ENCODE measurements at places on chromosomes 7 and 10.

- H3K4me3 ChIP-seq: peak overlapping the region; percentile 44
- peak overlapping the region; percentile 6 for H3K27ac ChIP-seq
- H3K36me3 ChIP-seq: no peaks in the 10 kb centered on the region
- no peaks in the 10 kb centered on the region for H3K27me3 ChIP-seq
Measured at GRCh38 chr7:138002828-138003189, 923 bp upstream of the CREB3L2 start.

- DNase-seq: peak; percentile 88
- no peaks in the 10 kb centered on the region for H3K4me1 ChIP-seq
- no peaks in the 10 kb centered on the region for H3K27me3 ChIP-seq
- H3K27ac ChIP-seq: peak overlapping the region; percentile 28
Measured at GRCh38 chr7:157690833-157691585, 354.2 kb downstream of the DNAJB6 start.

GRCh38 chr7:99365318-99366141 is 9.0 kb upstream of the ARPC1B start:
- no peaks in the 10 kb centered on the region for H3K27me3 ChIP-seq
- no peak for DNase-seq
- no peak overlapping the region for H3K27ac ChIP-seq
- no peaks in the 10 kb centered on the region for H3K4me1 ChIP-seq
- no peak overlapping the region for H3K4me3 ChIP-seq

- no peaks in the 10 kb centered on the region for H3K36me3 ChIP-seq
- H3K27ac ChIP-seq: no peak overlapping the region
- H3K4me1 ChIP-seq: peaks cover 7% of the 10 kb centered on the region
Measured at GRCh38 chr10:71520042-71520441, 123.3 kb downstream of the CDH23 start.

GRCh38 chr10:35765066-35765527 is 123.0 kb upstream of the FZD8 start:
- no peaks in the 10 kb centered on the region for H3K27me3 ChIP-seq
- no peak overlapping the region for H3K4me3 ChIP-seq
- no peaks in the 10 kb centered on the region for H3K4me1 ChIP-seq
- H3K36me3 ChIP-seq: no peaks in the 10 kb centered on the region
- no peak for DNase-seq

DNA sequence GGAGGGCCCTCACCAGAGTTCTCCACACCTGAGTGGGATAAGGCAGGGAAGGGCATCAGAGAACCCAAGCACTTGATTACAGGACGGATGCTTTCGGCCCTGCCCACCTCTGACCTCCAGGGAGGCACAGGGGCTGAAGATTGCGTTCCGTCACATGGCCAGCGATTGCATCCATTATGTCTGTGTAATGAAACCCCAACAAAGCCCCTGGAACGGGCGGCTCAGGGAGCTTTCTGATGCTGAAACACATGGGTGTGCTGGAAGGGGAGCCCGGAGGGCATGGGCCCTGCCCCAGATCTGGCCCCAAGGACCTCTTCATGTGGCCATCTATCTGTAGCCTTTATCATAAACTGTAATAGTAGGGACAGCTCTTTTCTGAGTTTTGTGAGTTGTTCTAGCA is 117.2 kb downstream of the PTPN20 start:
- no peak for DNase-seq
- H3K27ac ChIP-seq: no peak overlapping the region
- no peaks in the 10 kb centered on the region for H3K27me3 ChIP-seq
- no peak overlapping the region for H3K4me3 ChIP-seq

DNA sequence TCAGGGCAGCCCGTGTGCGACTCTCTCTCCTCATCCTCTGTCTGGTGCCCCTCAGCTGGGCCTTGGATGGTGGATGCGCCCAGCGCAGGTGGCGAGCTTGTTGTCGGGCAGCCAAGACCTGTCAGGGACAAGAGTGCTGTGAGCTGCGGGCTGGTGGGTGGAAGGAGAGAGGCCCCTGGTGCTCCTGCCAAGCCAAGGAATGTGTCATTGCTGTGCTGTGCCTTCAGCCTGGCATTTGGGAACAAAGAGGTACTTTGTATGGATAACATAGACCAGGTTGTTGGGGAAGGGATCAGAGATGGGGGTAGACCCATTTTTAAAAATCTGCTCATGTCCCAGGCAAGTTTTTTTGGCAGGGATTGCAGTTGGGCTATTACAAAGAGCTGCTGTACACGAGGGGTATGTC is 120.9 kb downstream of the PKD1L1 start:
- no peaks in the 10 kb centered on the region for H3K36me3 ChIP-seq
- H3K4me3 ChIP-seq: no peak overlapping the region
- H3K27me3 ChIP-seq: no peaks in the 10 kb centered on the region
- H3K27ac ChIP-seq: no peak overlapping the region
- peaks cover 6% of the 10 kb centered on the region for H3K4me1 ChIP-seq

DNA sequence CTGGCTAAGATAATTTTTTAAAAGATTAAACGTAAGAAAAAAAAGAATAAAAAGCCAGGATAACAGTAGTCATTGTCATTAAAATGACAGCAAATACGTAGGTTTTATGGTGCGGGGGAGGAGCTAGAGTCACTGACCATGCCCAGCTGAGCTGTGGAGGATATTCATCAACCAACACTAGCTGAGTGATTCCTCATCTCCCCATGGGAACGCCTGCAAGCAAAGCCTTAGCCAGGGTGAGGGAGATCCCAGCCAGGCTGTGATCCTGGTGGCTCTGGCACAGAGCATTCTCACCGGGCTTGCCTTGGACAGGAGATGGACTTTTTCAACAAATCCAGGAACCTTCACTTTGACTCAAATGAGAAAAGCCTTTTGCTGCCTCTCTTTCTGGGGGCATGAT is 94.2 kb downstream of the HIP1 start:
- H3K27me3 ChIP-seq: no peaks in the 10 kb centered on the region
- H3K27ac ChIP-seq: no peak overlapping the region
- no peak overlapping the region for H3K4me3 ChIP-seq
- DNase-seq: no peak

GRCh38 chr10:25493122-25493893 is 318.5 kb downstream of the GPR158 start:
- H3K27ac ChIP-seq: no peak overlapping the region
- no peak overlapping the region for H3K4me3 ChIP-seq
- no peak for DNase-seq
- no peaks in the 10 kb centered on the region for H3K27me3 ChIP-seq

DNA sequence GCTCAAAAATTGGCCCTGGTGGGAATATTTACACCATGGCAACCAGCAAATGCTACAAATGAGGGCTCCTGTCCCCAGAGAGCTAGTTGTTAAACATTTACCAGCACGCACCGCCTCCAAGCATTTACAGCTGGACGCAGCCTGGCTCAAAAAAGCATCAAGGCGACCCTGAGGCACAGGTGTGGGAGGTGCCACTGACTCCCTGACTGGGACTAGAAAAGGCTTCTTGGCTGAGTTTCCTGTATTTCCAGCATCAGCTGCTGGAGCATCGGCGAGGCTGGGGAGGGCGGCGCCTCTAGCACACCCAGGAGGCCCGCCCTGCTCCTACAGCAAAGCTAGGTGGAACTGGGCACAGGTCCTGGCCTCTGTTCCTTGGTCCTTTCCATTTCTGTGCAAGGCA is 43.5 kb upstream of the ZRANB1 start:
- no peaks in the 10 kb centered on the region for H3K27me3 ChIP-seq
- H3K27ac ChIP-seq: no peak overlapping the region
- H3K4me1 ChIP-seq: no peaks in the 10 kb centered on the region
- H3K36me3 ChIP-seq: no peaks in the 10 kb centered on the region

GRCh38 chr10:69435966-69436520 is 15.2 kb upstream of the TSPAN15 start:
- H3K4me1 ChIP-seq: peaks cover 31% of the 10 kb centered on the region
- DNase-seq: peak; percentile 53
- H3K36me3 ChIP-seq: no peaks in the 10 kb centered on the region
- no peak overlapping the region for H3K4me3 ChIP-seq

DNA sequence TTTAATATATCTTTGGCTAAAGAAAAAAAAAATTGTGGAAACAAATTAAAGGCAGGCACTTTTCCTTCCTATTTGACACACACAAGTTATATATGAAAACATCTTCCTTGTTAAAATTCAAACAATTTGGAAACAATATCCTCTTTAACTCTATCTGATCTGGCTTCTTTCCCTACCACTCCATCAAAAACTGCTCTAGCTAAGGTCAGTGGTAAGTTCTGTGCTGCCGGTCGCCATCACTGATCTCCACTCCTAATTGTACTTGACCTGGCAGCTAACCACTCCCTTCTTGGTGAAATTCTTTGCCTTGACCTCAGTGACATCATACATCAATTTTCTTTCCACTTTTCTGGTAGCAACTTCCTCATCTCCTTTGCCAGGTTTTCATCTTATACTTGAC is 47.9 kb upstream of the MRLN start:
- H3K27me3 ChIP-seq: no peaks in the 10 kb centered on the region
- H3K27ac ChIP-seq: no peak overlapping the region
- no peak for DNase-seq

GRCh38 chr10:14873090-14873760 is 5.4 kb upstream of the SUV39H2 start:
- H3K27ac ChIP-seq: no peak overlapping the region
- H3K4me3 ChIP-seq: no peak overlapping the region
- H3K4me1 ChIP-seq: no peaks in the 10 kb centered on the region
- peaks cover 24% of the 10 kb centered on the region for H3K36me3 ChIP-seq
- no peak for DNase-seq

GRCh38 chr7:102872460-102872859 is 40.3 kb upstream of the LRRC17 start:
- no peak overlapping the region for H3K4me3 ChIP-seq
- H3K27ac ChIP-seq: peak overlapping the region; percentile 86
- H3K36me3 ChIP-seq: no peaks in the 10 kb centered on the region
- DNase-seq: no peak
- no peaks in the 10 kb centered on the region for H3K27me3 ChIP-seq

- no peak overlapping the region for H3K4me3 ChIP-seq
- no peaks in the 10 kb centered on the region for H3K36me3 ChIP-seq
- H3K4me1 ChIP-seq: no peaks in the 10 kb centered on the region
- no peaks in the 10 kb centered on the region for H3K27me3 ChIP-seq
- no peak overlapping the region for H3K27ac ChIP-seq
Measured at GRCh38 chr7:110484356-110484755, 606.6 kb upstream of the LRRN3 start.

DNA sequence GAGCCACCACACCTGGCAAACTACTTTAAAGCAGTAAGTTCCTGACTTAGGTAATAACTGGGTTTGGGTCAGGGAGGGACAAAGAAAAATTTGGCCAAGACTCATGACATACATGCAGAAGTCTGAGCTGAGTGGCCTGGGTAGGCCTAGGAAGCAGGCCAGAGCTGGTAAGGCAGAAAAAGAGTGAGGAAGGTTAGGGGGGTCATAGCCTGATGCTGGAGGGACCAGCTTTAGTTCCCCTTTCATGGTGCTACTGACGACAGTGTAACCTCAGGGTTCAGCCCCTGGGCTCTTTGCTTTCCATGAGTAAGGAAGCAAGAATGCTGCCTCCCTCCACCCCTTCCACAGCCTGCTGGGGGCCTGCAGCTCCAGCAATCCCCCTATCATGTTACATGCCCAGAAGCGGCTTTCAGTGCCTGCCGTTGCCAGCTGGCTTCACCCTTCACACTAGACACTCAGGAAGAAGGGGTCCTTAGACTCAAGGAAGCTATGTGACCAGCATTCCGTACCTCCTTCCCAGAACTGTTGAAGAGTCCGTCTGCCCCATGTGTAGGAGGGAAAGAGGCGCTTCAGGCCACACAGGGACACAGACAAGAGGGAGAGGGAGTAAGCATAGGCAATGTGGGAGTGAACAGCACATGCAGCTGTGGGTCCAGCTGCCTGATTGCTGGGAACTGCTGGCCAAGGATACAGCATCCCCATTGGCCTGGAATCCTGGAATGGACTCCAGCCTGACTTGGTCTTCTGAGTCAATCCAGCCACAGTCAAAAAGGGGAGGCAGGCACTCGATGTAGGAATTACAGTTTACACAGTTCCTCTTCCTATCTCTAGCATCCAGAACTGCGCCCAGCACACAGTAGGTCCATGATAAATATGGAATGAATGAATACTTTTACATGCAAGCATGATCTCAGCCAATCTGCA is 4.1 kb upstream of the PLAU start:
- H3K36me3 ChIP-seq: no peaks in the 10 kb centered on the region
- no peak overlapping the region for H3K4me3 ChIP-seq
- no peaks in the 10 kb centered on the region for H3K27me3 ChIP-seq
- DNase-seq: peak; percentile 99
- H3K27ac ChIP-seq: peak overlapping the region; percentile 96
- H3K4me1 ChIP-seq: peaks cover 41% of the 10 kb centered on the region

DNA sequence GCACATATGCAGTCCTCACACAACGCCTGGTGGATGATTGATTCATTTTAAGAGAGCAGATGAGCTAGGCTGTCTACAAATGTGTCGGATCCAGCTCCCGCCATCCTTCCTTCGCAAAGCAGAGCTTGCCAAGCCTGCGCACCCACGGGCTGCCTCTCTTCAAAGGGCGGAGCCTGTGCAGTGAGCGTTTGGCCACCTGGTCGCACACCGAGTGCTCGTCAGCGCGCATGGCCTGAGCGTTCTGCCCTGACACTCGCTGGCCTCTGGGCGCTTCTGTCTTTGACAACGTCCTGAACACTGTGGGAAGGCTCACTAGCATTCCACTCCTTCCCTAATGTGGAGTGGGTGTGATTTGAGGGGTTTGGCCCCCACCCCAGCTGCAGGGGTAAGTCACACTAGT is 47.1 kb upstream of the TMEM72 start:
- no peaks in the 10 kb centered on the region for H3K27me3 ChIP-seq
- DNase-seq: no peak
- no peaks in the 10 kb centered on the region for H3K4me1 ChIP-seq
- no peak overlapping the region for H3K4me3 ChIP-seq

DNA sequence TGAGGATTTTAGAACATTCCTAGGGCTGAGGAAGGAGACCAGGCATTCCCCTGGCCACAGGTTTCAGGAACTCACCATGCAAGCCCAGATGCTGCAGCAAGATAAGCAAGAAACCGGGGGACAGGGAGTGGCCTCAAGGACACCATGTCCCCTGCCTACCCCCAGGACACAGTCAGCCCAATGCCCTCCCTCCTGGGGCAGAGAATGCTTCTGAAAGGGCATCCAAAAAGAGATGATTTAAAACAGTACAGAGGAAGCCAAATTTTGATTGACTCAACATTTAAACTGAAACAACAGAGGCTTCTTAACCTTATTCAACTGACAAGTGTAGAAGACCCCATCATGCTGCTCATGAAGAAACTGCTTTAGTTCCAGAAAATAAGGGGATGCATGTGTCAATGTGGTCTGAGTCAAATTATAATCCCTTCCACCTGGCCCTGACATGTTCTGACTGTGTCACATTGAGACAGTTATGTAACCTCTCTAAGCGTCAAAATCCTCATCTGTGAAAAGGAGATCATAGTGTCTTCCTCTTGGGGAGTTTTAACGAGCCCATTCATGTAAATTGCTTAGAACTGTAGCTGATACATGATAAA is 60.0 kb downstream of the ICA1 start:
- H3K4me3 ChIP-seq: no peak overlapping the region
- H3K4me1 ChIP-seq: no peaks in the 10 kb centered on the region
- peaks cover 5% of the 10 kb centered on the region for H3K27me3 ChIP-seq
- no peak overlapping the region for H3K27ac ChIP-seq
